ENCODE measurements at places on chromosomes 2 and 18.

DNA sequence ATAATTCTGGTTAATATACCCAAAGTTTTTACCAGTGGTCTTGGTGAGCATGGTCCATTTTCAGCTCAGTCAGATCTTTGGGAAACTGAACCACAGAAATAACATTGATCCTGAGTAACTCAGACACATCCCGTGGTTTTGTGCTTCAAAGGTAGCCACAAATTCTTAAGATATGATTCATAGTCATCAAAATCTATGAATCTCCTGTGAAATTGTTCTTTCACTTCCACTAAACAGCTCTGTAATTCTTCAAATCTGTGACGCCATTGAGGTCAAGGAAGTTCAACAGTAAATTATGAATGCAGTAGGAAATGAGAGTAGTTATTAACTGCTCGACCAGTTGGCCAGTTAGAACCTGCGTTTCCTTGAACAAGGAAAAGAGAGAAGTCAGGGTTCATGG is 147.3 kb downstream of the IRS1 start:
- DNase-seq, result no peak

DNA sequence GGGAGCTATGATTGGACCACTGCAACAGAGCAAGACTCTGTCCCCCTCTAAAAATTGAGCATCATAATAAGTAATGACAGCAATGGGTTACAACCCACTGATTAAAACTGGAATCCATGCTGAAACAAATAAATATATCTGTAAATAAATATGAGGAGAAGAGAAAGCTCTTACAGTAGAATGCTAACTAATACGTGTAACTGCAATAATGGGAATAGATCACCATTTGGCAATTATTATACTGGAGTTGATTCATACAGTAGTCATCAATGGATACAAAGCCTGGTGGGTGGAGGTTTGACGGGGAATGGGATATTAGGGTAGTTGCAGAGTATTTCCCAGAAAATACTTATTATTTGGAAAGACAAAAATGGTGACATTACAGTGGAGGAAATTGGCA is 6.1 kb upstream of the INO80B start:
- DNase-seq, result no peak

DNA sequence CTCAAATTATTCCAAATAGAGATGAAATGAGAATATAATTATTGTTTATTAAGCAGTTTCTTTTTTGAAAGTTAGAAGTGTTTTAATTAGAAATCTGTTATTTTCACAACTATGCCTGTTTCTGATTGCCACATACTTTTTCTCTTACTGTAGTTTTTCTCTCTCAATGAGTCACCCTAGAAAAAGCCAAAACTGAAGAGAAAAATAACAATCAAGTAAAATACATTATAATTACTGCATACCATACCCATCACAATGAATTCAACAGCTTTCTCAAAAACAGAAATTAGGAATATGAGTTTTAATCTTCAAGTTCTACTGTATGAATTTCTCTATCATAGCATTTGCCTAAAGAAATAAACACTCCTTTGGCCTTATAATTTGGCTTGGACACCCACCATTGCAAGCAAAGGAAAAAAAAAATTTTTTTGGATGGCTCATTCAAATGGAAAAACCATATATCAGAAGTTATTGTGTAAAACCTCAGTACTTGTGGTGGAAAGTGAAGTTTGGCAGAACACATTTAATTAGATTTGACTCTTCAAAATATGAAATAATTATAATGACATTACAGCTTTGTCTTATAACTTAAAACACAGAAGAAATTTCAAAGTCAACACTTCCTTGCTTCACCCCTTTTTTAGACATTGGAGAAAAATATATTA is 138.5 kb downstream of the DYM start:
- DNase-seq, result no peak

- DNase-seq, result no peak
Measured at GRCh38 chr18:55634545-55634944, 46.6 kb upstream of the TCF4 start.

DNA sequence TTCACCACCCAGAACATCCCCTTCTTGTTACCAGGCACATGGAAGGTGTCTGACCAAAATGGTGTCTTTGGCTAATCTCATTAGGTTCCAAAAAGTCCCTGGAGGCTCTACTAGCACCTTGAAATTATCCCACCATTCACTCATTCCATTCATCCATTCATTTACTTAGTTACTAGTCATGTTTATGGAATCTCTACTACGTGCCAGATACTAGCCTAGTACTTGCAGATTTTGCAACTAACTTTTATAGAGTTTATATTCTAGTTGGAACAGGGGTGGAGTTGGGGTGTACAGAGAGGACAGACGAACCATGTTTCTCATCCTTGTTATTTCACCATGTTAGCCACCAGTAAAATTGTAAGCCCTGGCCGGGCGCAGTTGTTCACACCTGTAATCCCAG is 4.0 kb upstream of the NOP58 start:
- no peak for DNase-seq

DNA sequence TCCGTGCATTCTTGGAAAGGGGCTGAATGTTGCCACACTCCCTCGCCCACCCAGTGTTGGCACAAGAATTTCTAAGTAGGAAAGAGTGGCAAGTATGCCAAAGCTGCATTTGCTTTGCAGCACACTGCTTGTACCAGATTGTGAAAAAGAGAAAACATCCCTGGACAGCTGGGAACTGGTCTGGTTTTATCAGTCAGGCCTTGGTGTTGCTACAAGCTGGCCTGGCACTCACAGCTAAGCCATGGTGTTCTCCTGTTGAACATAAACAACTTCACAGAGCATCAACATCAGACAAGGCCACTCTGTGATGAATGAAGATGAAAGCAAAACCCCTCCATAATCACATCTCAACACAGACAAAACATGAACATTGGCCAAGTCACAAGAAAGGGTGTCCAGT is 4.2 kb upstream of the TRABD2A start:
- DNase-seq, result no peak

DNA sequence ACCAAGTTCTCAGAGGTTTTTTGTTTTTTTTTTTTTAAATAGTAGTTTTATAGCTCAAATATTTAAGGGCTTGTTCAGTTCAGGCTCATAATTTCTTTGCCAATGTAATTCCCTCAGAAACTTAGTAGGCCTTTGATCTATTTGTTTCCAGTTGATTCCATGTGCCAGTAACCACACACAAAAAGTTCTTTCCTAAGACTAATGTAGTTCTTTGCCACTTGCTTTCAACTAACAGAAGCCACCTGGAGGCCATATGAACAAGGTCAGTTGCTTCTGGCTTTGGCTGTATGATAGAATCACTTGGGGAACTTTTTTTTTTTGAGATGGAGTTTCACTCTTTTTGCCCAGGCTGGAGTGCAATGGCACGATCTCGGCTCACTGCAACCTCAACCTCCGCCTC is 100.7 kb downstream of the DTNB start:
- no peak for DNase-seq

- no peak for DNase-seq
Measured at GRCh38 chr2:30639836-30640235, 167.4 kb downstream of the CAPN13 start.

All from stimulated activated CD4-positive, alpha-beta T cell treated with anti-CD3 and anti-CD28 coated beads, Interleukin-1b, Interleukin-23, amount 100 ng/mL, for 24 hours (primary cell).